Erythroblast (primary cell): ENCODE measurements at places on chromosomes 6 and 20.

- DNase-seq = peak; percentile 22
These were observed 5.3 kb upstream of the AIF1 start for GRCh38 chr6:31609519-31610406.

- no peak for DNase-seq
These were observed 57.8 kb upstream of the ARID1B start for GRCh38 chr6:156719395-156719719.

DNA sequence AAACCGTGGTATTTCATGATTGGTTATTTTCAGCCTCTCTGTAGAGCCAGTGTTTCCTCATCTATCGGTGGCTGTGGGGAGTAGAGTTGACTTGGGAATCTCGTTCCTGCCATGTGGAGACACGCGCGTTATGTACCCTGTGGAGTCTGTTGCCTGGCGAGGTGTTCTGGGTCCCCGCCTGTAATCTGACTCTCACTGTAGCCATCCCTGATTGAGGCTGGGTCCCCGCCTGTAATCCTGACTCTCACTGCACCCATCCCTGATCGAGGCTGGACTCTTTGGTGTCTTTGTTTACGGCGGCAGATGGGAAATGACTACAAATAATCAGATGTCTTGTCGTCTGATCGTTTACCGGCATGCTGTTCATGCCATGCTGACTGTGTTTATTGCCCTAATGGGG is 153.9 kb downstream of the DTNBP1 start:
- no peak for DNase-seq

DNA sequence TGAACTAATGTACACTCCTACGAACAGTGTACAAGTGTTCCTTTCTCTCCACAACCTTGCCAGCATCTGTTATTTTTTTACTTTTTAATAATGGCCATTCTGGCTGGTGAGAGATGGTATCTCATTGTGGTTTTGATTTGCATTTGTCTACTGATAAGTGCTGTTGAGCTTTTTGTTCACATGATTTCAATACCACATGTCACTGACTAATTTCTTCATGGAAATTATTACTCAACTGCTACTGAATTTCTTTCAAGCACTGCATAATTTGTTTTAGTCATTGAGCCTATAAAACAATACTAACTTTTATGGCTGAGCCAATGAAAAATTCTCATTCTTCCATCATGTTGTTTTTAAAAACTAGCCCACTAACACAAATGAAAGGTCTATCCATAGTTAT is 115.4 kb downstream of the FRK start:
- no peak for DNase-seq

GRCh38 chr20:3479025-3479424 is 8.2 kb downstream of the ATRN start:
- no peak for DNase-seq

DNA sequence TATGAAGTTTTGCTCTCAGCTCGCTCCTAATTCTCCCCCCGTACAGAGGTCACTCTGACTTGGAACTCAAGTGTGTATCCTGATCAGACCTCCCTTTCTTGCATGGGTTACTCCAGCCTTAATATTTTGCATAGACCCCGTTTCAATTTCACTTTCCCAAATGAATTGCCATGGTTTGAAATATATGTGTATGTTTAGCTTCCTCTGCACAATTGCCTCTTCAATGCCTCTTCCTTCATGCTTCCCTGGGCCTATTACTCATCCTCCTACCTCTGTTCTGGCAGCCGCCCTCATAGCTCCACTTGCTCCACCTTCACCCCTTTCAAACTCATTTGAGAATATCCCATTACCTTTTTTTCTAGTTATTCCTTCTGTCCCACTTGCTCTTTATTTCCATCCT is 90.0 kb upstream of the SAMD5 start:
- DNase-seq = no peak

- no peak for DNase-seq
These were observed 144.4 kb upstream of the EXOC2 start for GRCh38 chr6:837380-837779.

- DNase-seq = no peak
These were observed 43.0 kb downstream of the CDKAL1 start for GRCh38 chr6:20577173-20577688.

DNA sequence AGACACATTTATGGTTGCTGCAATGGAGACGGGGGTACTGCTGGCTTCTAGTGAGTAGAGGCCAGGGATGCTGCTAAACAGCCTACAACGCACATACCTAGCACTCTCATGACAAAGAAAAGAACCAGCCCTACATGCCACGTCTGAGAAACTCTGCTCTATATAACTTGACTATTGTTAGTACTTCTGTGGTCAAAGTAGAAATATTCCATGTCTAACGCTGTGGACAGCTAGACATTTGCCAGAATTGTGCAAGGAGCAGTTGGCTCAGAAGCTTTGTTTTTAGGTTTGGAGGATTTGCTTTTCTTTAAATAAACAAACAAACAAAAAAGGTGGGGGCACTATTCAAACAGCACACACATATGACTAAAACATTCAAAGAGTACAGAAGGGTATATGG is 20.5 kb downstream of the UBE2V1 start:
- no peak for DNase-seq

- no peak for DNase-seq
These were observed 68.5 kb downstream of the PRPH2 start for GRCh38 chr6:42653851-42654250.

DNA sequence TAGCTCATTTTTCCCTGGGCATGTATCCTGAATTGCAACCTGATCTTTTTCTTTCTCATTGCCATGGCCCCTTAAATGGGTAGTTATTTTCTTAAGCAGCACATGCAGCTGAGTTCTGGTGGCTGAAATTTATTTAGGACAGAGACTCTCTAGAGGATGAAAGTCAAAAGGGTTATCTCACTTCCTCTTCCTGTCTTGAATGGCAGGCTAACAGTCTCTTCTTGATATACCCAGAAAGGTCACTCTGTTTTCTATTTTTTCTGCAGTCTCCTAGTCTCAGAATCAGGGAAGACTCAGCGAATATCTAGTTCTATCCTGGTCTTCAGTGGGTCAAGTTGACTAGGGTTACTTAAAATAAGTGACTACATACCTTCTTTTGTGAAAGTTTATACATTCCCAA is 243.3 kb downstream of the EPHA7 start:
- no peak for DNase-seq

DNA sequence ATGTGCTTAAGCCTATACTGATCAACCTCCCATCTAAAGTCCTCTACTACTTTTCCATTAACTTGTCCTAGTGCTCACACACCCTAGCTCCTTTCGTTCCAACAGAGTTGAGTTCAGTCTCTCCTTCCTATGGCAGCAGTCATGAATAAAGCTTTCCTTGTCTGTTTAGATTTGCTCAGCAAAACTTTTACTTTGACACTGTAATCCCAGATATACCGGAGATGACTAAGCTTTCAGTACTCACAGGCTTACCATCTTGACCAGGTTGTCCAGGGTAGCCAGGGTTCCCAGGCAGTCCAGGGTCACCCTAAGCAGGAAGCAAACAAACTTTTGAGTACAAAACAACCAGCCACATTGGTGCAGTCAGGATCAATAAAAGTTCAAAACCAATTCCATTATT is 90.7 kb downstream of the COL21A1 start:
- DNase-seq = no peak

- DNase-seq = no peak
These were observed 760 bp downstream of the C6orf132 start for GRCh38 chr6:42141603-42142117.

DNA sequence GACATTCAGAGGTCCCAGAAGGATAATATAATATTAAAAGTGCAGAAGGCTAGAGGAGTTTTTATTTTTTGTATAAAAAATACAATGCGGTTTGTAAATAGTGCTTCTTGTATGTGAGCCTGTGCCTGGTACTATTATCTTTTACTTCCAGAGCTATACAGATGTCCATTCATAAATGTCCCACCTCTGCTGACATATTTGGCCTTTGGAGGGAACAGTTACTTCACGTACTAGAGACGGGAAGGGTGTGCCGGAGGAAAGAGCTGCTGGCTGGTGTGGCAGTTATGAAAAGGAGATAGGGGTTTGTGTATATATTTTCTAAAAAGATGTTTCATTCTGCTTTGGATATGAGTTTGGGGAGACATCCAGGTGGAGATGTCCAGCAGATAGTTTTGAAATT is 8.8 kb downstream of the CD109 start:
- no peak for DNase-seq

DNA sequence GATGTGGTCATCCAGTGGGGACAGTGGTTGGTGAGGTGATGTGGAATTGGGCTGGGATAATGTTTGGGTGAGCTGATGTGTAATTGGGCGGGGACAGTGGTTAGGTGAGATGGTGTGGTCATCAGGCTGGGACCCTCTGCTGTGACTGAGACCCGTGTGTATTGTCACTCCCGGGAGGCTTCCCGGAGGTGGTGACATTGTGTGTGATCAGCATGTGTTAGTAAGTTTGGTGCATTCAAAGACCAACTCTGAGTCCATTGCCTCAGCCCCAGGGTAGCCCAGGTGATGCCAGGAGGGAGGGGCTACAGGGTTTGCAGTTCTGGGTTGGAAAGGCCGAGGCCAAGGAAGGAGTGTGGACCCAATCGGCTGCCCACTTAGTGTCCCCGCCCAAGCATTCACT is 375.5 kb downstream of the TAF4 start:
- no peak for DNase-seq

DNA sequence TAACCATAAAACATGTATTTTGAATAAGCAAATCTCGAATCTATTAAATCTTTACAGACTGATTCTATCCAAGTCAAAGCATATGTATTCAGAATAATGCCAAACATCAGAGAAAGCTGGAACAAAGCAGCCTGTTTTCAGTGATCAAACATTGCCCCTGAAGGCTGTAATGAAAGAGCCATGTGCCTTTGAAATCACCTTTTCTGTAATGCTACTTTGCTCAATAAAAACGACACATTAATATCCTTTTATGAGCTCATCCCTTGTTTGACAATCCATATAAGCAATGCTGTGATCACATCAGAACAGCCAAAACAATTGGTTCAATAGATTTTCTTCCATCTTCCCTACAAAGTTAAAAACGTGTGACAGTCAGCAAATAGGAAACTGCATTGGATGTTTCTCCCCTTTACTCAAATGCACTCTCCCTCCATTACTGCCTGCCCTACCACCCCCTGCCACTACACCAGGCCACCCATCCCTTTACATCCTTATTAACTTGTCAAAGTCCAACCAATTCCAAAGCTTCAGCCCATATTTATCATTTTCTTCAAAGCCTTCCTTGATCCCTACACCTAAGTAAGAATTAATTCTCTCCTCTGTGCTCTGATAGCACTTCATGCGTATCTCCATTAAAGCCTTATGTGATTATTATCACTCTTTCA is 42.0 kb downstream of the THEMIS start:
- no peak for DNase-seq

DNA sequence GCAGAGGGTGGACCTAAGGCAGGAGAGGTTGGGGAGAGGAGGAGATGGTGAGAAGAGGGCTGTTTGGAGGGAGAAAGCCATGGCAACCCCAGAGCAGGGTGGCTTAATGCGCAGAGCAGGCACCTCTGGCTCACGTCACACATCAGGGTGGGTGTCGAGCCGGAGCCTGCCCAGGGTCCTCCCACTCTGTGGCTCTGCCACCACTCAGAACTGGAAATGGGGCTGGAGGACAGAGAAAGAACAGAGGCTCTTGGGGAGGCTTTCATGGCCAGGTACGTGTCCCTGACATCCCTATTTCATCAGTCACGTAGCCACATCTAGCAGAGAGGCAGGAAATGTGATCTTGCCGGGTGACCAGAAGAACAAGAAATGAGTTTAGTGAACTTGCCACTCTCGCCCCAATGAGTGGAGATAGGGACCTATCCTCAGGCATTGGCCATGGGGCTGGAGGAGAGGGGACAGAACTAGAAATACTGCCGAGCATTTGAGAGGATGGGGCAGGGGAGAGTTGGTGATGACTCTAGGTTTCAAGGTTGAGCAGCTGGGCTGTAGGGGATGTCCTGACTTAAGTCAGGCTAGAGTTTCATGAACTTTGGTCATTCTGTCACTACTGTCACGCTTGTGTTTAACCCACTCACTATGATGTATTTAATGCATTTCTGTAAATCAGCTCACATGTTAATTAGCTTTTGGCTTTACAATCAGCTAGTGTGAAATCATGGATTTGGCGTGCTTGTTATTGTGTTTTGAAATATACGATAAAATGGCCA is 52.7 kb downstream of the CDH26 start:
- no peak for DNase-seq

- DNase-seq = peak; percentile 16
These were observed 2.2 kb upstream of the PTPRA start for GRCh38 chr20:2871111-2871465.

GRCh38 chr6:36455486-36456027 is 12.8 kb downstream of the KCTD20 start:
- DNase-seq = no peak

GRCh38 chr20:57902473-57902872 is 192.7 kb upstream of the PMEPA1 start:
- no peak for DNase-seq

GRCh38 chr20:24789877-24790276 is 159.2 kb upstream of the CST7 start:
- no peak for DNase-seq

DNA sequence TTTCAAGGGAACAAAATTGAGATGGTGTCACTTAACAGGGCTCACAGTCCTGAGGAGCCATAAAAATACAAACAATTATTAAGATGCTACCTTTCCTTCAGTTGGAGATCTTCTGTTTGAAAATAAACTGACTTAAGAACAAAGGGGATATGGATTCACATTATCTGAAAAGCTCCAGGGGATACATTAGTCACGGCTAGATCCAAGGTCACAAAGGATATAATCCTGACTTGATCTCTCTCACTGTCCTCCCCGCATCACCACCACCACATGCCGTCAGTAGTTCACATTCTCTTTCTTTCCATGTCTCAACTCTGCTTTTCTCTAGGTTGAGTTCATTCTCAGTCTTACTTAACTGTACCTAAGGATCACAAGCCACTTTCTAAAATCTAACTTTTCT is 530.4 kb upstream of the MARCKS start:
- DNase-seq = no peak

GRCh38 chr6:127813699-127814027 is 87.2 kb downstream of the THEMIS start:
- DNase-seq = no peak
